Activated T-helper 1 cell treated with anti-CD3 and anti-CD28 coated beads, Interleukin-2, amount 50 U/mL, for 16 hours (primary cell): ENCODE measurements at places on chromosomes 5 and 9.

DNA sequence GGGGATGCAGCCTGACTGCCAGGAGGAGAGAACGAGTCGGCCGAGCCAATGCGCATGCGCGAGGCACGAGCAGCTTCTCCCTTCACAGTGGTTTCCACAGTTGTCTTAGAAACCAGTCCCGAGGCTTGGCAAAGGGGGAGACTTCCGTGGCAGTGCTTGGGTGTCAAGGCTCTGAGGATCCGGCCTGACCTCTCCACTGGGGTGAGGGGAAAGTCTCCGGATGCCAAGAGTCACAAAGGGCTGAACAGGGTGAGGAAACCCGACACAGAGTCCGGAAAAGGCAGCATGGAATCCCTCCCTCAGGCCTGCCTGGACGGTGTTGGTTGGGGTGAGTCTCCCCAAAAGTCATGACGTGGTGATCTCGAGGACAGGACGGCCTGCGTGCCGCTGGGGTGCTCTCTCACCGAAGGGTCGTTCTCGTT, 475.5 kb downstream of the SPATA31A7 start:
- DNase-seq = no peak

DNA sequence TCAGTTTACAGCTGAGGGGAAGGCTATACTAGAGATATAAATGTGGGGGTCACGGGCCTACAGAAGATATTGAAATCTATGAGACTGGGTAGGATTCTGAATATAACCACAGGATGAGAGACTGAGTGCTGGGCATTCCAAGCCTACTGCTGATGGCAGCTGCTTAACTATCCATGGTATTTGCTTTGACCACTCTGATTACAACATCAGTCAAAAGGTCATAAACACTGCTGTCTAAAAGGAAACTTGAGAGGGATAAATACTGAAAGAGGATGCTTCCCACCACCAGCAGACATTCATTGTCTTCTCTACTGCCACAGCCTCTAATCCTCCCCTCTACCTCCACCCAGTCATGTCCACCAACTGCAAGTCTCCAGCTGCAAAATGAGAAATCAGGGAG, 3.8 kb downstream of the ZNF622 start:
- no peak for DNase-seq

- DNase-seq = no peak
Measured at GRCh38 chr5:77643654-77644370, 5.3 kb upstream of the OTP start.

DNA sequence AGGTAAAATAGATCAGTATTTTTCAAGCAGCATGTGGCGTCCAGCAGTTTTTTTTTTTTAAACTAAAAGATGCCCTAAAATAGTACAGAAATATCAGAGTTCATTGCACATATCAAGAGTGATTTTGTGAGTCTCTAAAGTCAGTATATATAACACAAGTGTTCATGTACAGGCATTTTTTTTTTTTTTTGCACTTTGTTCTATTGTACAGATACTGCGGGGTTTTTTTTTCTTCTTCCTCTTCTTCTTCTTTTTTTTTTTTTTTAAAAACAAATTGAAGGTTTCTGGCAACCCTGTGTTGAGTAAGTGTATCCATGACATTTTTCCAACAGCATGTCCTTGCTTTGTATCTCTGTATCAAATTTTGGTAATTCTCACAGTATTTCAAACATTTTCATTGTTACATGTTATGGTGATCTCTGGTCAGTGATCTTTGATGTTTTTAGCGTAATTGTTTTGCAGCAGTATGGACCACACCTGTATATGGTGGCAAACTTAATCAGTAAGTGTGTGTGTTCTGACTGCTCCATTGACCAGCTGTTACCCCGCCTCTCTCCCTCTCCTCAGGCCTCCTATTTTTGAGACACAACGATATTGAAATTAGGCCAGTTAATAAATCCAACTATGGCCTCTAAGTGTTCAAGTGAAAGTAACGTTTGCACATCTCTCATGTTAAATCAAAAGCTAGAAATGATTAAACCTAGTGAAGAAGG, 76.8 kb downstream of the TRIO start:
- DNase-seq = no peak

- DNase-seq = no peak
Measured at GRCh38 chr5:110894805-110895204, 156.0 kb downstream of the SLC25A46 start.

- no peak for DNase-seq
Measured at GRCh38 chr5:39024884-39025283, 49.3 kb downstream of the RICTOR start.

DNA sequence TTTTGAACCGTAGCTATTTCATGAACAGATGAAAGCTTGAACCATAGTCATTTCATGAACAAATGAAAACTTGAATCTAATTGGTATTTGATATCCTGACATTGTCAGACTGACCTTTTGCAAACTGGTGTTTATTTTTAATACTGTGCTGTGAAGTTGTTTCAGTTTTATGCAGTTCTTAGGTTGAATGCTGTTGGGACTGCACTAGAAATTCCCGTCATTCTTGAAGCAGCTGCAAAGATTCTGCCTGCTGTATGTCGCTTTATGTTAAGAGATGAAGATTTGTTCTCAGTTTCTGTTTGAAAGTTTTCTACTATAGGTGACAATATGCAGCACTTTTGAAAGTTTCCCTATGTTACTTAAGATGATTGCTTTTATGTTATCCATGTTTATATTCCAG, 22.5 kb upstream of the FAM120AOS start:
- DNase-seq = no peak

DNA sequence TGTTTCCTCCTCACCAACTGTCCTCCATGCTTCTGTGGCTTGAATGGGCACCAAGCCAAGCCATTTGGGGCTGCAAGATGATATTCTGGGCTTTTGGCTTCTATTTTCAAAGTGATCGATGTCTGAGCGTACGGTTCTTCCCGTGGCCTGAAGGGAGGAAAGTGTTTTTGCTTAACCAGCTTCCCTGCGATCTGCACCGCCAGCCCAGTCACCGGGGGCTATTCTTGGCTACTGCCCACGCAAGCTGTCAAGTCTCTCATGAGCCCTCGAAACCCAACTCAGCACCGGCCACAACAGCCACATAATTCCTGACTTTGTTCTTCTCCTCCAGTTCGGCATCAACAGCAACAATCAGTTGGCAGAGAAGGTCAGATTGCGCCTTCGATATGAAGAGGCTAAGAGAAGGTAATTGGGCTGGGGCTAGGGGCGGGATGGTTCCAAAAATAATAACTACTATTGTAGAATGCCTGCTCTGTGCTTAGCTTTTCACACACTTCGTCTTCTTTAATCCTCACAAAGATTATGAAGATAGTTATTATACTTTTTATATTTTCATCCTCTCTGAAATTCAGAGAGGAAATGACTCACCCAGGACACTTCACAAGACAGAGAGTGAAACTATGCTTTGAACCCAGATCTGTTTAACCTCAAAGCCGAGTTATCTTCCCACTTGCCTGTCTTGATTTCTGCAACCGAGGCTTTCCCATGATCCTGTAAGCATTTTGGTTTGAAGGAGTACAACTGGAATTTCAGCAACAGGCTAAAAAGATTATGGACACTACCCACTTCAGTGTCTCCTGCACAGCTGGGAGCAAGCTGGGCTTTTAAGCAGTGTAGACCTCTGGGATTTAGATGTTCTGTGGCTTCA, 76.4 kb upstream of the RARS1 start:
- no peak for DNase-seq

- DNase-seq = no peak
Measured at GRCh38 chr5:23164971-23165370, 311.8 kb upstream of the CDH12 start.

DNA sequence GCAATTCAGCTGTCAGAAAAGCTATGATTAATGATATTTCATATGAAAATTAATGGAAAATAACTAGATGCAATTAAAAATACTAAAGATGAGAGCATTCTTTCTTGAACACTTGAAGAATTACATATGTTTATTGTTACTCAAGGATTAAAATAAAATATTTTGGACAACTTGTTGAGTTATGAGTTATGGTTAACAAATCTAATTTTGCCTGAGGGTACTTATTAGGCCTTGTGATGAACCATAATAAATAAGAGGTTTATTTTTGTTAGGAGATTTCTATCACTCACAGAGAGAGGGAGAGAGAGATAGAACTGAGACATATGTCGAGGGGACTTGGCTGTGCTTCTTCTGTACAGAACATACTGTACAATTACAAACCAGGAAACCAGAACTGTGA, 183.7 kb downstream of the ISL1 start:
- no peak for DNase-seq

DNA sequence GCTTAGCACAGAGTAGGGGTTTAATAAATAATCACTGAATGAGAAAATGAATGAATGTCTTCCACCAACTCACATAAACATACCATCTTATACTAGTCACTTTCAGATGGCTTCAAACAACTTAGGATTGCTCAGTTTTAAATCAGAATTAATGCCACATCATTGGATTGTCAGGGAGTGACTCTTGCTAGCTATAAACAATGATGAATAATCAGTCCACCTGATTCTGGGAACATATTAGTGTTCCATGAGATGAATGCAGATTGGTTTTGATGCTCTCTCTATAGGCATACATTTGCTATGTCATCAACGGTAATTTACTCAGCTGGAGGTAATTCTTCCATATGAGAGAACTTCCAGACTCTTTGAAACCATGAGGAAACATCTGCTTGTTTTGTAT, 97.4 kb downstream of the CDH9 start:
- DNase-seq = no peak

DNA sequence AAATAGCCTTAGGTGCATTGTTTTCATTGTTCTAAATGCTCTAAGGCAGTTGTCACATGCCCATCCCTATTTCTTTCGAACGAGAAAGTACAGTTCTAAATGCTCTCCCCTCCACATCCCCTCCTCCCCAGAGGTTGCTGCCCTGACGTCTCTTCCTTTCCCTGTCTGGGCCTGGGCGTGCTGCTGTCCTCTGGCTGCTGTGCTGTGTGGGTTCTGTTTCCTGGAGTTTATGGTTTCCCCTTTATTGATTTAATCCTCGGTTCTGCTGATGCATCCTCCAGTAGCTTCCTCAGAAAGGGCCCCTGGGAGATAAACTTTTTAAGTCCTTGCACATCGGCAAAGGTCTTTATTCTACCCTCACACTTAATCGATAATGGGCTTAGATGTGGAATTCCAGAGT, 48.8 kb downstream of the MVB12B start:
- no peak for DNase-seq

DNA sequence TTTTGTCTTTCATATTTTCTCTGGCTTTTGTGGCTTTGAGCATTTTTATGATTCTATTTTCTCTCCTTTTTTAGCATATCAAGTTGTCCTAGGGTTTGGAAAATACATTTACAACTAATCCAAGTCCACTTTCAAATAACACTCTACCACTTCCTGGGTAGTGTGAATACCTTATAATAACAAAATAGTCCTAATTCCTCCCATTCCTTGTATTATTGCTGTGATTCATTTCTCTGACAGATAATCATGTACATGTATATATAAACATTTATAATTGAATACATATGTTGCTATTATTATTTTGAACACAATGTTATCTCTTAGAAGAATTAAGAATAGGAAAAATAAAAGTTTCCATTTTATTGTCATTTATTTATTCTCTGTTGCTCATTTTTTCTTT, 14.9 kb upstream of the ADAM19 start:
- no peak for DNase-seq

DNA sequence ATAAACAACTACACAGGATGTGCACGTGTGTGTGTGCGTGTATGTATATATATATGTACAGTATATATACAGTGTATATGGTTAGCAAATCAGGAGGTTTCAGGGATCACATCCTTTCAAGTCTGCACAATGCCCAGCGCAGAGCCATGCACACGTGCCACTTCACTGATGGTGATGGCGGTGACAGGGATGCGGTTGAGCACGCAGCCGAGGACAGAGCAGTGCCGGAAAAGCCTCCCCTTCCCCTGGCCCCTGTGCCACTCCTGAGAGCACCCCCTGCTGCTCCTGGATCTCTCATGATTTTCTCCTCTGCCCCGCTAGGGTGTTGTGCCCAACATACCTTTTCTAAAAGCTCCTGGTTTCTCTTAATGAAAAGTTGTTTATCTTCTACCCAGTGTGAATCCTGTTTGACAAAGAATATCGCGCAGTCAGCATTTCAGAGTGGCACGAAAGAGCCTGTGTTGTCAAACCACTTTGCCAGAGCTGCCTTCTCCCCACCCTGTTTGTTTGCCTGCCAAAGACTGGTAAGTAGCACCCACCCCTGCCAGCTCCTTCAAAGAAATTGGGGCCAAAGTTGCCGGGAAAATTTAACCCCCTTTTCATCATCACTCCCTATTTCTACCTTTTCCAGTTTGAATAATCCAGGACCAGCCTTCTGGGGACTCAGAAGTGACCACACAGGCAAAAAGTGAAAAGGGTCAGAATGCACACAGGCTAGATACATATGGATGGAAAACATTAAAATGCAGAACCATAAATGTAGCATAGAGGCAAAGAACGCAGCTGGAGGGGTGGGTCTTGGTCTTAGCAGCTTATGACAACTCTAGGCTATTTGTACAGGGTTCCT, 126.2 kb upstream of the DPYSL3 start:
- DNase-seq = no peak

- DNase-seq = no peak
Measured at GRCh38 chr5:149588936-149589335, 7.6 kb downstream of the ARHGEF37 start.

DNA sequence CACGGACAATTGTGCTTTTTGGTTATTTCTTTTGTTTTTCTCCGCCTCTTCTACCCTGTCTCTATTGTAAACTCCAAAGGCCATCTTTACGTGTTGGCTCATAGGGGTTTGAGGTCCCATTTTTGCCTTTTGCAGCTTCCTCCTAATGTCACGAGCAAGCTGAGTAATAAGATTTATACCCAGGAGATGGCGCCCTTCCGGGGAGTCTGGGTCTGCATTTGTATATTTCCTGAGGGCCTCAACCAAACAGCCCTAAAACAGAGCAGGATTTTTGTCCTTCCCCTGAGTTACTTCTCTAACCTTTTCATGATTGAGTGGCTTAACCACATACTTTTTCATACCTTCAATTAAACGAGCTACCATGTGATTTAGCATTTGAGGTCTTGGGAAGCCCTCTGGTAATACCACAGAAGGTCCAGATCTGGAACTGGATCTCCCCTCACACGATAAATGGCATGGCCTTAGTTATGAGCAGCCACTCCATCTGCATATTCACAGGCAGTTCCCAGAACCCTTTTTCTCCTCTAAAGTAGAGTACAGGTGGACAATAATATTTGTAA, 11.2 kb upstream of the CFAP95 start:
- DNase-seq = no peak

GRCh38 chr5:65172486-65173129, 309.1 kb downstream of the ADAMTS6 start:
- DNase-seq = peak; percentile 6

DNA sequence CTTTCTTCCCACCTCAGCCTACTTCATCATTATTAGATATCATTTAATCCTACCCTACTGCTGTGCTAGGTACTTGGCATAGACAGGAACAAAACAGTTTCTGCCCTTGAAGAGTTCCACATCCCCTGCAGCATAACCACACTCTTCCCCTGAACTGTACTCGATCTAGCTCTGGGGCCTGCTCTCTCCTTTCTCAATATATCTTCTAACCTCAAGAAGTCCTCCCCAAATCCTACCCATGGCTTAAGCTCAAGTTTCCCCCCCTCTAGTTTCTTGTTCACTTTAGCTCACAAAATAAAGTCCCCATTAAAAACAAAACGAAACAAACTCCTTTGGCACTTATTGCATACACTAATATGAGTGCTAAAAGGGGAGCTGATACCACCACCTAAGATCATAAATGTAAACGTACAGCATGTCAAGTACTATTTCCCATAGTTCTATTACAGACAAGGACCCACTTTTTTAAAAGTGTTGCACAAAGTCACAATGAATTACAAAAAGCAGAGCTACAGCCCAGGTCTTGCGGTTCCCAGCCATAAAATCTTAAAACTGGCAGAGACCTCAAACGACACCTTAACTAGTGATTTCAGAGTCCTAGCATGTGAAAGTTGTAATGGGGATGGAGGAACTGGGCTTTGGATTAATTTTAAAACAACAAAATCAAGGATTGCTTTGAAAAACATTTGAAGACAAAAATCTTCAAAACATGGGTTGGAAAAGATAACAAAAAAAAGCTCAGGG, 80.7 kb downstream of the PTPDC1 start:
- DNase-seq = no peak
